ENCODE measurements at places on chromosomes 16 and 17.
A peak's percentile ranks its signal among the peaks of the same experiment; 100 is the strongest.

DNA sequence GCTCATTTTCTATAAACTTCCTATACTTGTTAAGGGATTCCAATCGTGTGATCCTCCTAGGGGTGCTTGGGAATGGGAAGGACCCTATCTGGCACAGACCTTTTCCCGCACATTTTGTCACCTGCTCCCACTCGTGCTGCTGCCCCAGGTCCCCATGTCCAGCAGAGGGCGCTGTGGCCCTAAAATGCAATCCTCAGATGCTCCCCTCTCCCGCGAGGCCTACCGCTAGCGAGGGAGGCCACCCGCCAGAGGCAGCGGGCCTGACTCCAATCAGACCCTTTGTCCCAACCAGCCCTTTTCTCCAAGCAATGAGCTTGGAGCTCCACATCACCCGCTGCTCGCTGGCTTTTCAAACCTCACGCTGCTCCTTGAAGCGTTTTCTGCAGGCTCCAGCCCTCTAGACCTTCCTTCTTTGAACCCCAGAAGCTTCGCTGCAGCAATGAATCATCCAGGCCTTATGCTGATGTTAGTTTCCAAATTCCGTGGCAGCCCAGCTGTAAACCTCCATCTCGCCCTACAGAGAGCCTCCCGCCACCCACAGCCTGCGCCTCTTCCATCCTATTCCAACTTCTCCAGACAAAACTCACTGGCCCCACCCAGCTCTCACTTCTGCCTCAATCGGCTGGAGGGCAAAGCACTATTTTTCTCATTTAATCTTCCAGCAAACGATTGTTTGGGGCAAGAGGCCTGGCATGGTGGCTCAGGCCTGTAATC is 23.6 kb upstream of the FZD2 start:
- peaks cover 11% of the 10 kb centered on the region for H3K4me1 ChIP-seq
- H3K27ac ChIP-seq = peak overlapping the region; percentile 53

- H3K27ac ChIP-seq = no peak overlapping the region
- no peak overlapping the region for H3K4me3 ChIP-seq
- H3K36me3 ChIP-seq = no peaks in the 10 kb centered on the region
- no peaks in the 10 kb centered on the region for H3K27me3 ChIP-seq
These were observed 267.0 kb upstream of the MAF start for GRCh38 chr16:79867425-79867997.

DNA sequence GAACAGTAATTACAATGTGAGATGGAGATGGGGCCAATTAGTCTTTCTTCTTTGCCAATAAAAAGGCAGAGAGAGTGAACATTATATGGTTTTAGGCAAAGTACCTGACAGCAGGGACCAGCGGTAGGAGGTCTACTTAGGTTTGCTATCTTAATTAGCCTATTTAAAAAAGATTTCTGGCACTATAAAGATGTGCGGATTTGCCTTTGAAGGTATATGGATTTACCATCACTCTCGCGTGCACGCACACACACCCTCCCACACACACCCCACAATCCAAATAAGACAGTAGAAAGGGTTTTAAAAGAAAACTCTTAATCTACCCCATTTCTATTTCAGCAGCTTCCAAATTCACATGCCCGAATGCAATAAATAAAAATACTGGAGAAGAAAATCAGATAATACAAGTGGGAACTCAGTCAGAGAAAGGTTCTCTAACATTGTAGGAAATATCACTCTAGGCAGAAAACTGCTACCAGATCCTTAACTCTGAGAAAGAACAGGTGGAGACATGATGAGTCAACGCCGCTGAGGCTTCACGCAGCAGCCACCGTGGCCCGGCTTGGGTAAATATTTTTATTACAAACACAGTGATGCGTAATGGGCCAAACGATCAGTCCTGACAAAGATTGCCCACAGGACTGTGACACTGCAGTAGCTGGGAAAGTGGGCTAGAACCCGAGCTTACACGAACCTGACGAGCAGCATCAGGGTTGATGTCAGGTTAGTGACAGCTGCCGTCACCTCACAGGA is 66.6 kb upstream of the AXIN2 start:
- H3K27ac ChIP-seq = no peak overlapping the region
- DNase-seq = no peak
- no peaks in the 10 kb centered on the region for H3K4me1 ChIP-seq

DNA sequence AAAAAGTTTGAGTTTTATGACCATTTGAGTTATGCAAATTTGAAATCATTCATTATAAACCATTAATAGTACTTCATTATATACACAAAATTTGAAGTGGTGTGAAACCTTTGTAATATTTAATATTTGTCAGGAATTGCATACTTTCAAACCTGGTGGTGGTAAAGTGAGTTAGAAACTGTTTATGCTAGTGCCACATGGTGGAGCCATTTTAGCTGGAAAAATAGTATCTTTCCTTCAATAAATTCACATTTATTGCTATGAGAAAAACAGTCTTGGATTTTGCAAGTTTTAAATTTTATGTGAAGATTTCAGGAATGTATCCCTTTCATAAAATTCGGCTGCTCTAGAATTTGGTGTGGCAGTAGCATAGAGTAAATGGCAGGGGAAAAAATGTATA is 7.3 kb upstream of the BLMH start:
- no peak for DNase-seq
- no peak overlapping the region for H3K4me3 ChIP-seq
- H3K36me3 ChIP-seq = no peaks in the 10 kb centered on the region
- no peak overlapping the region for H3K27ac ChIP-seq
- peaks cover 10% of the 10 kb centered on the region for H3K4me1 ChIP-seq
- no peaks in the 10 kb centered on the region for H3K27me3 ChIP-seq

- H3K36me3 ChIP-seq = peaks cover 30% of the 10 kb centered on the region
- DNase-seq = no peak
- H3K4me3 ChIP-seq = no peak overlapping the region
- no peaks in the 10 kb centered on the region for H3K27me3 ChIP-seq
These were observed 19.7 kb downstream of the FBXO31 start for GRCh38 chr16:87363771-87364455.

GRCh38 chr17:42055027-42055426 is 4.6 kb upstream of the C17orf113 start:
- H3K36me3 ChIP-seq = no peaks in the 10 kb centered on the region
- H3K27me3 ChIP-seq = peaks cover 37% of the 10 kb centered on the region
- DNase-seq = no peak
- H3K27ac ChIP-seq = peak overlapping the region; percentile 4

DNA sequence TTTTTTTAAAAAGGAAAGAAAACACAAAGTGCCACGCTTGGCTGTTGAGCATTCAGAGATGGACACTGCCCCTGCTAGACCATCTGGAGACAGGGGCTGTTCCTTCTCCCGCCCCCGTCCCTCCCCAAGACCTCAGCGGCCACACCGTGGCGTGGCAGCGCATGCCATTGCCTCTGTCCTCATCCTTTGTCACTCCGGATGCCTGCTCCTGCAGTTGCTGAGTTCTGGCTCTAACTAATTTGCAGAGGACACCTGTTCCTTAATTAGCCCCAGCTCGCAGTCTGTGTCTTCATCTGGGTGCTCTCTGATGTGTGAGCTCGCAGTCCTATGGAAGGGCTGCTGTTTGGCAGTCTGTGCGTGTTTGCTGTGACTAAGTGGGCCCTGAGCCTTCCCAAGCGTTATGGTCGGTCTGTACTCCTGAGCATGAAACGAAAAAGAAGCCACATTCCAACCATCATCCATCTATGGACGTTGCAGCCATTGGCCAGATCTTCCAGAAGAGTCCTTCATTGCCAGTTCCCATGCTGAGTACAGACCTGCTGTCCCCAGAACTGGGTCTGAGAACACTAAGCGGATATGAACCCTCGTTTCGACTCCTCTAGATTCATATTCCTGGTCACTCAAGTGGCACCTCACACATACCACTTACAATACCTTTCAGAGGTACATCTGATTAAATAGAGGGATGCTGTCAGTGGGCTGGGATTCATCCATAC is 40.9 kb upstream of the NAT9 start:
- H3K4me3 ChIP-seq = no peak overlapping the region
- H3K36me3 ChIP-seq = no peaks in the 10 kb centered on the region
- no peak overlapping the region for H3K27ac ChIP-seq
- no peaks in the 10 kb centered on the region for H3K27me3 ChIP-seq
- H3K4me1 ChIP-seq = peaks cover 9% of the 10 kb centered on the region

GRCh38 chr17:29066047-29066446 is 23.1 kb downstream of the PIPOX start:
- no peak for DNase-seq
- H3K27me3 ChIP-seq = no peaks in the 10 kb centered on the region
- H3K4me1 ChIP-seq = peaks cover 3% of the 10 kb centered on the region
- no peaks in the 10 kb centered on the region for H3K36me3 ChIP-seq
- no peak overlapping the region for H3K4me3 ChIP-seq
- no peak overlapping the region for H3K27ac ChIP-seq

- DNase-seq = no peak
- H3K4me1 ChIP-seq = no peaks in the 10 kb centered on the region
- no peak overlapping the region for H3K4me3 ChIP-seq
- no peak overlapping the region for H3K27ac ChIP-seq
- no peaks in the 10 kb centered on the region for H3K36me3 ChIP-seq
These were observed 84.4 kb downstream of the DNAH9 start for GRCh38 chr17:11682646-11683045.

GRCh38 chr16:27474921-27475320 is 72.9 kb downstream of the IL21R start:
- no peak for DNase-seq
- H3K27ac ChIP-seq = no peak overlapping the region
- no peaks in the 10 kb centered on the region for H3K27me3 ChIP-seq
- no peak overlapping the region for H3K4me3 ChIP-seq
- H3K4me1 ChIP-seq = no peaks in the 10 kb centered on the region

GRCh38 chr17:31404028-31404949 is 12.8 kb downstream of the RAB11FIP4 start:
- DNase-seq = no peak
- H3K36me3 ChIP-seq = no peaks in the 10 kb centered on the region
- no peak overlapping the region for H3K4me3 ChIP-seq
- H3K27ac ChIP-seq = no peak overlapping the region
- peaks cover 12% of the 10 kb centered on the region for H3K4me1 ChIP-seq

- peaks cover 31% of the 10 kb centered on the region for H3K4me1 ChIP-seq
- no peak overlapping the region for H3K4me3 ChIP-seq
- peaks cover 23% of the 10 kb centered on the region for H3K36me3 ChIP-seq
- no peak for DNase-seq
These were observed 40.9 kb downstream of the SKAP1 start for GRCh38 chr17:48388955-48389743.

DNA sequence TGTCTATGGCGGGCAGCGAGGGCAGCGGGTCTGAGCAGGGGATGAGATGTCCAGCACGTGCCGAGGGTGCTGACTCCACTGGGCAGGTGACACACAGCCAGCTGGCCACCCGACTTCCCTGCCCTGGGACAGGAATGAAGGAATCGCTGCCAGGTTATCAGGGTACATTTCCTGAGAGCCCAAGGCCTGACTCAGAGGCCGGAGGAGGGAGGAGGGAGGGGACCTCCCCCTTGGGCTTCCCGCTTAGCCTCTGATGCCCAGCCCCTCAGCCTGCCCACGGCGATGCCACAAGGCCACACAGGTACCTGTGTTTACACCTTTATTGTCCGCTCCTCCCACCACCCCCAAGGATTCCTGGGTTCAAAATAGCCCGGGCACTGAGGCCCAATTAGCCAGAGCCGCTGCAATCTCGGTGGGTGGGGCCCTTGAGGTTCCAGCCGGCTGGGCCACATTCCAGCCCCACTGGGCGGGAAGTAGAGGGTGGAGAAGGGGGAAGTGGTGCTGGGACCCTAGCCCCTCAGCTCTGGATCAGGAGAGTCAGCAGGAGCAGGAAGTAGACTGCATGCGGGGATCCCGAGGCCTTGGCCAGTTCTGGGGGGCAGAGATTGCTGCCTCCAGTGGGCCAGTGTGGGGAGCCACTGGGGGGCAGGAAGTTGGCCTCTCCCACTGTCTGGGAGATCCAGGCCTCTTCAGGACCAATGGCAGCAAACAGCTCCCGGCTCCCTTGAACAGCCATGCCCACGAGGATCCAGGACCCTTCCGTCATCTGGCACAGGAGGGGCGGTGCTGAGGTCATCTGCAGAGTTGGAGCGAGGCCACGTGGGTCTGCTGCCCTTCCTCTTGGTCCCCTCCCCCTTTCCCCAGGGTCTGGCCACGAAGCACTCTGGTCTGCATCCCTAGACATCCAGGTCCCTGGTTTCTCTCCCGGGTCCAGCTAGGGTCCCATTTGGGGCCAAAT is 3.4 kb upstream of the PRSS8 start:
- H3K4me1 ChIP-seq = peaks cover 12% of the 10 kb centered on the region
- no peaks in the 10 kb centered on the region for H3K36me3 ChIP-seq
- H3K27me3 ChIP-seq = no peaks in the 10 kb centered on the region
- no peak for DNase-seq
- no peak overlapping the region for H3K27ac ChIP-seq

- no peak overlapping the region for H3K27ac ChIP-seq
- H3K4me1 ChIP-seq = peaks cover 13% of the 10 kb centered on the region
- H3K4me3 ChIP-seq = peak overlapping the region; percentile 71
- DNase-seq = no peak
- no peaks in the 10 kb centered on the region for H3K27me3 ChIP-seq
- no peaks in the 10 kb centered on the region for H3K36me3 ChIP-seq
These were observed 4.7 kb upstream of the FLCN start for GRCh38 chr17:17241656-17242055.

DNA sequence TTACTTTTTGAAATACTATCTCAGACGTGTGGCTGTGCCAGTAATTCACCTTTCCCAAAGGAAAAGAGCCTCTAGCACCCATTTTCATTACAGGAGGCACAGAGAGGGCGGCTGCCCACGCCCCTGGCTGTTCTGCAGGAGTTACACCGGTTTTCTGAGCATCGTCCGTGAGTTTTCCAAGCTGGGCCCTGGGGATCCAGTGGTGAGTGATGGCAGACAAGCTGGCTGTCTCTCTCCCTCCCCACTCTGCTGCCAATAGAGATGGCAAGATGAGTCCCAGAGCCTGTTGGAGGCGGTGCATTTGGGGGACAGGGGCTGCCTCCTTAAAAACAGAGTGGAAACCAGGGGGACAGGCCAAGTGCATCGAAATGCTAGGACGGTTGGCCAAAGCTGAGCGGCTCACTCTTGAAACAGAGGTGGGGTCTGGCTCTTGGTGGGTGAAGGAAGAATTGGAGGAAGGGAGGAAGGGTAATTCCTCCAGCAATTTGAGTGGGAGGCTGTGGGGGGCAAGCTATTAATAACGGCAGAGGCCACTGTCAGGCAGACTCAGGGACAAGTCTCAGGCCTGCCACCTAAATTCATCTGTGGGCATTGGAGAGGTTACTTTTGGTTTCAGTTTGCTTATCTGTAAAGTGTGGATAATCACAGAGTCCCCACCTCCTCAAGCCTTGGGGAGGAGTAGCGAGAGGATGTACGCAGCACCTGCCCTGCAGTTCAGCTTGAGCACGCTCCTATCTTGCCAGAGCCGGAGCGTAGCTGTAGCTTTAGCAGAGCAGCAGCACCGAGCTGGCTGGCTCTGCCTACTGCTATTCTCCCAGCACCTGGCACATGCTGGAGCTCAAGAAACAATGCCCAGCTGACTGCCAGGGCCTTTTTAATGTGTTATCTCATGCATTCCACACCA is 7.5 kb upstream of the NOS2 start:
- peak overlapping the region; percentile 73 for H3K4me3 ChIP-seq
- no peaks in the 10 kb centered on the region for H3K36me3 ChIP-seq
- DNase-seq = peak; percentile 54
- peaks cover 31% of the 10 kb centered on the region for H3K4me1 ChIP-seq

- H3K27me3 ChIP-seq = no peaks in the 10 kb centered on the region
- H3K27ac ChIP-seq = no peak overlapping the region
- no peak overlapping the region for H3K4me3 ChIP-seq
- no peaks in the 10 kb centered on the region for H3K36me3 ChIP-seq
- no peaks in the 10 kb centered on the region for H3K4me1 ChIP-seq
- no peak for DNase-seq
These were observed 201.6 kb upstream of the SOX9 start for GRCh38 chr17:71919186-71919585.

GRCh38 chr17:72184805-72185204 is 64.0 kb downstream of the SOX9 start:
- no peak overlapping the region for H3K27ac ChIP-seq
- DNase-seq = no peak
- no peaks in the 10 kb centered on the region for H3K27me3 ChIP-seq
- H3K4me3 ChIP-seq = no peak overlapping the region

GRCh38 chr16:57167953-57168352 is 17.9 kb downstream of the PSME3IP1 start:
- DNase-seq = peak; percentile 36
- peaks cover 31% of the 10 kb centered on the region for H3K36me3 ChIP-seq
- H3K4me3 ChIP-seq = no peak overlapping the region
